Posterior vena cava (tissue), 2 donors: ENCODE measurements at places on chromosomes 1 and 21.

- DNase-seq = no peak
These were observed 178.5 kb upstream of the GALNT2 start for GRCh38 chr1:229888561-229889001.

DNA sequence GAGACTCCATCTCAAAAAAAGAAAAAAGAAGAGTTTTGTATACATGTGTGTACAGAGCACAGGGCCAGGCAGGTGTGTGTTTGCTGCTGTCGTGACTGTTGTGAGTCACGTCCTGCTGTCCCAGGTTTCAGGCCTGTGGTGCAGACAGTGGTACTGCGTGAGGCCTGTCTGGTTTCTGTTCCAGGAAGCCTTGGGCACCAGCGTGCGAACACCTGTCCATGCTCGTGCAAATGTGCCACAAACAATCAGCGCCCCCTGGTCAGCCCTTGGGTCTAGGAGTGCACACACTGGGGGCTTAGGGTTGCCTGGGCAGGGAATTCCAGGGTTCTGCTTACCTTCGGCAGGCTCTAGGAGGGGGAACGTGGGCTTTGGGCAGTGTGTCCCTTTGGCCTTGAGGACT lies 16.9 kb downstream of the GPR157 start:
- no peak for DNase-seq

DNA sequence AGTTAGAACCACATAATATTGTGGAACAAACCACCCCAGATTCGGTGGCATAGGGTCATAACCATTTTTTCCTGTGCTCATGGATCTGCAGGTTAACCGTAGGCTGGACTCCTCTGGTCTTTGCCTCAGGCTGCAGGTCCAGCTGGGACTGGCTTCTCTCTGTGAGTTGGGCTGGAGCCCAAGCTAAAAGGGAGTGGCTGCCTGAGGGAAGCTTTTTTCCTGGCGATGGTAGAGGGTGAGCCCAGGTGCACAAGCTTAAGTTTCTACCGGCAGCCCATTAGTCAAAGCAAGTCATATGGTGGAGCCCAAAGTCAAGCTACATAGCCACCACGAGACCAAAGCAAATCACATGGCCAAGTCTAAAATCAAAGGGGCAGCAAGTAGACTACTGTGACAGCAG lies 13.8 kb downstream of the EPHX4 start:
- no peak for DNase-seq

- DNase-seq = peak; percentile 76
These were observed 56.1 kb downstream of the NDUFS5 start for GRCh38 chr1:39082010-39082799.

DNA sequence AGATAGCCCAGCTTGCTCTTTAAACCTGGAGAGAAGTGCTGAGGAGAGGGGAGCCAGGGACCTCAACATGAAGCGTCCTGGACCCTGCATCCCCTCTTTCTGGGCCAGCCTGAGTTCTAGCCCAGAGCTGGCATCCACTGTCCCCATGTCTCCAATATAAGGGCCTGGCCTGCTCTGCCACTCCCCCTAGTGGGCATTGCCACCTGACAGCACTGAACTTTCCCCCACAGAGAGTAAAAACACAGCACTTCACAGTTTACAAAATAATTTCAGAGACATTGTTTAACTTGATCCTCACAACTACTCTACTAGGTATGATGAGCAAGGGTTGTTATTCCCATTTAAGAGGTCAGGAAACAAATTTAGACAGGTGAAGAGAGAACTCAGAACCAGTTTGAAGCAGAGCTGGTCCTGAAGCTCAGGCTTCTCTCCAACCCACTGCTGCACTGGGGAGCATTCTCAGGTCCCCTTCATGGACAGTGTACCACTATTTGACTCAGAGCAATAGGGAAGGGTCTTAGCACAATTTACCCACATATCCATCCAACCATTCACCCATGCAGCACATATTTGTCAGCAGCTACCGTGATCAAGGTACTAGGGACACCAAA lies 151.2 kb downstream of the DMRTA2 start:
- DNase-seq = no peak

DNA sequence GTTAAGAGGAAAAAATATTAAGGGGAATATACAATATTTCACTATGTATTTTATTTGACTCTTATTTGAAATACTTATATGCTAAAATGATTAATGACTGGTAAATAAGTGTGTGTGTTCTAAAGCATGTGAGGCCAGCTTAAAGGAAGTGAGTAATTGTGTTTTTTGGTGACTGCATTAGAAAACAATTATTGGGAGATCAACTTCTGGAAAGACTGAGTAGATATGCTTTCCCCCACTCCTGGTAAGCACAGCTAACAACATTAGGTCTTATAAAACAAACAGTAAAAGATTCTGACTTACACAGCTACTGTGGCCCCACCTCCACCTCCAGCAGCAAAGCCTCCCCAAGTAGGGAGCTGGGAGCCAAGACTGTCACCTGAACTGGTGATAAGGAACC lies 403.0 kb downstream of the SRGAP2C start:
- no peak for DNase-seq

- no peak for DNase-seq
These were observed 161.3 kb downstream of the PCBP3 start for GRCh38 chr21:45804809-45805313.

DNA sequence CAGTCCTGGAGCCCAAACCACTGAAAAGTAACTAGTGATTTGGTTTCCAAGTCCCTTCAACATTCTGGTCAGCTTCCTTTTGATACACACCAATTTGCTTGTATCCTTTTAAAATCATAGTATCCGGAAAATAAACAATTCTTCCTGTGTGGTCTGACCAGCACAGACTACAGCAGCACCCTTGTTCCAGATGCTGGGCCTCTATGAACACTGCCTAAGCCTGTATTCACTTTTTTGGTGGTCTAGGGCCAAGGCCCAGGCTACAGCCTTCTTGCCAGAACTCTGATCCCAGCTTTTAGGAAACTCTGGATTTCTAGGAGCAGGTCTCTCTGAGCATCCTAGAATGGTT lies 801 bp upstream of the DDAH1 start:
- no peak for DNase-seq

- DNase-seq = no peak
These were observed 77.3 kb downstream of the RPE65 start for GRCh38 chr1:68372487-68372886.

DNA sequence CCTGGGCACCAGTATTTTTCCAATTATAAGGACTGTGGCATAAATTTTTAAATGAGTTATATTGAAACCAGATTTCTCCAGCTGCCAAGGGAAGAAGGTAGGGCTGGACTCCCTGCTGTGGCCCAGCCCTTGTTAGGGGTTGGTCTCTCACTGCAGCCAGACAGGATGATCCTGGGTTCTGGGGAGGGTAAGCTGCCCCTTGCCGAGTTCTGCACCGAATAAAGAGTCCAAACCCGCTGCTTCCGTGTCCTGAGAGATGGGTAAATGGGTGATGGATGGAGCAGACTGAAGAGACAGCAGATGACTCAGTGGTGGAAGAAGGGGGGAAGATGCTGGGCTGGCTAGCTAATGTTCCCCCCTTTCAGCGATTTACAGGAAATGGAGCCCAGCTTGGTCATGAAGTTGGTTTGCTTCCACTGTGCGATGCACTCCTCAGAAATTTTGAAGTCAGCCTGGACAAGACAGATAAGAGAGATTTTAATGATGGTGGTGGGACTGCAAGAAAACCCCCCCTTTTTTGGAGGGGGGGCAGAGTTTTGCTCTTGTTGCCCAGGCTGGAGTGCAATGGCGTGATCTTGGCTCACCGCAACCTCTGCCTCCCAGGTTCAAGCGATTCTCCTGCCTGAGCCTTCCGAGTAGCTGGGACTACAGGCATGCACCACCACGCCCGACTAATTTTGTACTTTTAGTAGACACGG lies 41.4 kb downstream of the YARS1 start:
- DNase-seq = peak; percentile 58

GRCh38 chr1:15804060-15804459 lies 3.4 kb downstream of the UQCRHL start:
- DNase-seq = no peak

GRCh38 chr1:43533584-43533983 lies 2.9 kb downstream of the PTPRF start:
- DNase-seq = peak; percentile 72

- DNase-seq = no peak
These were observed 413.5 kb downstream of the DUSP10 start for GRCh38 chr1:221328371-221328770.

DNA sequence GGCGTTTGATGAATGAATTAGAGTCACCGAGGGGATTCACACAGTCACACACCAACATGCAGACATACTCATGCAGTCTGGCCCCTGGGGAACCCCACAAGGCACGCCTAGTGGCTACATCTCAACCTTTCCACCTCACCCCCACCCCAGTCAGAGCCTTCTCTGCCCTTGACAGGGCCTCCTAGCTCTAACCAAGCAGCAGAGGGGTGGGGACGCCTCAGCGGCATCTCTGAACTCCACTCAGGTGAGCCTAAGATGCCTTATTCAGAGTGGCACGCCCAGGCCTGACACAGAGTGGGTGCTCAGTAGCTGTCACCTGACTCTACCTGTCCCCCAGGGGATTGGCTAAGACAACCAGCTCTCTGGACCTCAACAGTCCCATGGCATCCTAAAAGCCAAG lies 3.7 kb upstream of the SDC3 start:
- DNase-seq = peak; percentile 75

- no peak for DNase-seq
These were observed 106.6 kb downstream of the NPHP4 start for GRCh38 chr1:5885471-5886139.

DNA sequence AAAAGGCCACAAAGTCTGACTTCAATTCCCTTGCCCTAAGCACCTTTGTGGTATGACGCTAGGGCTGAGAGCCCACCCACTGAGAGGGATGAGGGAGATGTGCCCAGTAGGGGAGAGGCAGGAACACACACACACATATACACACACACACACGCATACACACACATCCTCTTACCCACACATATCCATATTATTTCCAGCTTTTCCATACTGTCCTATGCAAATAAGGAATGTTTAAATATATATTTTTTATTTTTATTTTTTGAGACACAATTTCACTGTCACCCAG lies 3.0 kb downstream of the RAB25 start:
- no peak for DNase-seq

GRCh38 chr1:63622849-63623566 lies 29.8 kb downstream of the PGM1 start:
- DNase-seq = no peak

DNA sequence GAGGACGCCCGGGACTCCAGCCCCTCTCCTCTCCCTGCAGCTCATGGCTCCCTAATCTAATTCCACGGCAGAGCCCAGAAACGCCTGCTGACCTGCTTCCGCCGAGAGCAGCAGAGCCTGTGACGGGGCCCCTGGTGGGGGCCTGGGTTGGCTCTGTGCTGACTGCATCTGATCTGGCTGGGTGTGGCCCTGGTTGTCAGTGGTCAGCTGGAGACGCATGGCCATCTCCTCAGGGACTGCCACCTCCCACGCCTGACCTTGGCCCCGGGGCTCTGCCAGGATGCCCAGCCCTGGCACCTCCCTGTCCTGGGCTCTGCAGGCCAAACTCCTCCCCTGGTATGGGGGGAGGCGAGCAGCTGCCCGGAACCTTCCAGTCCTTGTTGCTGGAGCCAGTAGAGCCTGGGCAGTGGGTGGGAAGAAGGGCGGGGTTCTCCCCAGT lies 1.1 kb upstream of the PLCH2 start:
- DNase-seq = no peak

- DNase-seq = no peak
These were observed 93.5 kb downstream of the TTLL7 start for GRCh38 chr1:83905315-83905907.

GRCh38 chr1:200767321-200767720 lies 28.6 kb downstream of the CAMSAP2 start:
- no peak for DNase-seq

- no peak for DNase-seq
These were observed 28.2 kb upstream of the KLHDC7A start for GRCh38 chr1:18452550-18452949.

- no peak for DNase-seq
These were observed 992 bp upstream of the SSX2IP start for GRCh38 chr1:84691122-84691783.

GRCh38 chr1:10773376-10773775 lies 23.1 kb downstream of the CASZ1 start:
- no peak for DNase-seq

- DNase-seq = no peak
These were observed 210.2 kb downstream of the LRRC7 start for GRCh38 chr1:69777971-69778370.

GRCh38 chr1:157431751-157432150 lies 120.6 kb downstream of the FCRL5 start:
- no peak for DNase-seq

- DNase-seq = no peak
These were observed 64.1 kb downstream of the KIFAP3 start for GRCh38 chr1:170010443-170010842.

DNA sequence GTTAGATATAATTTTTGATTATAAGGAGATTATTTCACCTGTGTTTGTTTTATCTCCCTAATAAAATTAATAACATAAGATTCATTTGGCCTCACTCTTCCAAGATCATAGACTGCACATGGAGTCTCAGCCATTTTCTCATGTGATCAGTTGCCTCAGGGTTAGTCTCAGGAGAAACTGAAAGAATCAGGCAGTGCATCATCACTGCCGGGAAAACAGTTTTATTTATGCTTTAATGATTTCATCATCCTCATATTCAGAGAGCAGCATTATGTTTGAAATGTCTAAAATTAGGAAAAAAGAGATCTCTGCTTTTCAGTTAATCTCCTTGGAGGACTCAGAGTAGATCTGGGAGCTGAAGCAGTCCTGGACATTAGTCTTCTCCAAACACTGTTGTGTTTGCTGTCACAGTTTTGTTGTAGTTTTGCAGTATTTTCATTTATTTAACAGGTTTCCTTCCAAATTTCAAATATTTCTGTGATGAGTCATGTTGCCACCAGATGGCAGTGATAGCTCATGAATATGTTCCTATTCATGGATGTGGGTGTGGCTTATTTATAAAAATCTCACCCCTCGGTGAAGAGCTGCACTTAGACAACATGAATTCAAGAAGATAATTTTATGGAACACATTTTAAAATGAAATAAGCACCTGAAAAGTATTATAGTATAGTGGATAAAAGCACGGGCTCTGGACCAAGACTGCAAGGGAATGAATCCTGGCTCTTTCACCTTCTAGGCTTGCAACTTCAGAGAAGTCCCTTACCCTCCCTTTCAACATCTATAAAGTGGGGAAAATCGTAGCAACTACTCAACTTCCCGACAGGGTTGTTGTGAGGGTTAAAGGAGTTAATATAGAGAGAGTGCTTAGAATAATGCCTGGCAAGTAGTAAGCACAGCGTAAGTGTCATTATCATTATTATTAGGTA lies 31.2 kb downstream of the CHD1L start:
- DNase-seq = no peak

DNA sequence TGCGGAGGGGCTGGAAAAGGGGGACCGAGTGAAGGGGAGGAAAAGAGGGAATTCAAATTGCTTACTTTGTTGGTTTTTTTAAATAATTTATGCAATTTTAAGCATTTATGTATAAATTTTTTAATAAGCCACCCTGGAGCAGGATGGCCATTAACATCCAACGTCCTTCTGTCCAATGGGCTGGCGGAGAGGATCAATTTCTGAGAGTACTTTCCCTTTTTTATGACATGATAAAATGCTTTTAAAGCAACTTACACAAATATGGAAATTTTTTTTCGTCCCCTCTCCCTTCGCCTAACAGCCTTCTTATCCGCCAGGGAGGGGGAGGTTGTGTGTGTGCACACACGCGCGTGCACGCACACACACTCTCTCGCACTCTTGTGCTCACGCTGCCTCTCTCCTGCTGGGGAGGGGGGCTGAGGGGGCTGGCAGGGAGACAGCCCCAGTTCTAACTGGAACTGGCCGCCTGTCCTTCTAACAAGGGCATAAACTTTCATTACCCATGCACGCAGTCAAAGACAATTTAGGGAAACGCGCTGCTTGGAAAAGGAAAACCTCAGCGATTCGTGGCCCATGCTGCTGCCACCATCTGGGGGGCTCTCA lies 123.2 kb downstream of the CASZ1 start:
- no peak for DNase-seq
